ENCODE measurements at places on chromosomes 3 and 15.

GRCh38 chr15:70033529-70034140 is 64.1 kb downstream of the TLE3 start:
- DNase-seq: no peak

DNA sequence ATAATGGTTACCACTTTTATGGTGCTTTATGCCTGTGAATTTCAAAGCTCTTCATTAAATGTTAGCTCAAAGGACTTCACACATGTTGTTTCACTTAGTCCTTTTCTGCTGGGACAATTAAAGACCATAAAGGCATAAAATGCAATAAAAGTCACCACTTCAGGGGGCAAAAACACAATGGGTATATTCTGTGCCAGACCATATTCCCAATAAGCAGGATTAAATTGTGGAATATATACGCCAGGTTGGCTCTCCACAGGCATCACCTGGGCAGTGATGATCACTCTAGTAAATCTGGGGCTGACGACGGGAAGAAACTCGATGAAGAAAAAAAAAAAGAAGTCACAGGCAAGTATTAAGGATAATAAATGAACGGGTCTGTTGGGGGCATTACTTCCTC is 370.2 kb upstream of the CNTN4 start:
- DNase-seq: no peak

DNA sequence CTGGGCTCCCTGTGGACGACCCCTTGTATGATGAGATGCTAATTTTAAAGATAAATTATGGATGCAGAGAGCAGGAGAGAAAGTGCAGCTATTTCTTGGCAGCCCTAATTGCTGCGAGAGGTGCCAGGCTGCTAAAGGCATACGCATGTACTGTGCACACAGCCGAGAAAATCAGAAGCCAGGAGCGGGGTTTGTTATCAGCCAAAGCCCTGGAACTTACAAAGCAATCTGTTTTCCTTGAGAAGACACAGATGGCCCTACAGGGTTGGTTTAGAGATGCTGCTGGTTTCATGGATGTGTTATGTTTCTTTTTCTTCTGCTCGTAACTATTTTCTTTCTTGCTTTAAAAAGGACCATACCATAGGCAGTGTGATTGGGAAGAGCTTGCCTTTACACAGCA is 11.7 kb upstream of the CCK start:
- no peak for DNase-seq

DNA sequence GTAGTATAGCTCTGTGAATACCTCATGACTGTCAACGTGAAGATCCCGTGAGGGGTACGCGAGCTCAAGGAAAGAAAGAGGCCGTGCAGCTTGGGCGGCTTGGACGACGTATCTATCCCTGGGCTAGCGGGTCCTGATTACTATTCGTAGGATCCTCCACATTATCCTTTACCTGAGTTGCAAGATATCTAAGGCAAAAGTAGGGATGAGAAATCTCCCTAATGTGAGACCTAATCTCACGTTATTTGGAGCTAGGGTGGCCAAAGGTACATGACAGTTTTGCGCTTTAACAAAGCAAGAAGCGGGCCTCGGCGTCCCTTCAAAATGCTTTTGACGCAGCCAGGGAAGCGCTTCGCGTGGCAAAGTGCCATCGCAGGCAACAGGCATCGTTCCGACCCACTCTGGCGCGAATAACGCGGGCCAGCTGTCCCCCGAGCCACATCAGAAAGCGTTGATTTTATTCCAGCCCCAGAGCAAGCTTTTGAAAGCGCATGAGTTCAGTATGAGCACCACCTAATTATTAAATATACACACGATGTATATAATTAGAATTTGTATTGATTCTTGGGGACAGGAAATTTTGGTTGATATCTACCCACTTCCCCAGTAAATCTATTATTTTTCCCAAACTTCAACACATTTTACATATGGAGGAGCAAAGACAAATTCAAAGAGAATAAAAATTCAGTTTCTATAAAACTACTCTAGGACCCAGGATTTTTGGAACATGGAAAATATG is 2.5 kb upstream of the EOMES start:
- DNase-seq: no peak

Measured in activated CD8-positive, alpha-beta memory T cell treated with anti-CD3 and anti-CD28 coated beads for 48 hours (primary cell).